HS-27A (cell line): ENCODE measurements at places on chromosomes 16 and 17.

GRCh38 chr16:80599466-80599865 lies 58.7 kb downstream of the DYNLRB2 start:
- no peak for DNase-seq

DNA sequence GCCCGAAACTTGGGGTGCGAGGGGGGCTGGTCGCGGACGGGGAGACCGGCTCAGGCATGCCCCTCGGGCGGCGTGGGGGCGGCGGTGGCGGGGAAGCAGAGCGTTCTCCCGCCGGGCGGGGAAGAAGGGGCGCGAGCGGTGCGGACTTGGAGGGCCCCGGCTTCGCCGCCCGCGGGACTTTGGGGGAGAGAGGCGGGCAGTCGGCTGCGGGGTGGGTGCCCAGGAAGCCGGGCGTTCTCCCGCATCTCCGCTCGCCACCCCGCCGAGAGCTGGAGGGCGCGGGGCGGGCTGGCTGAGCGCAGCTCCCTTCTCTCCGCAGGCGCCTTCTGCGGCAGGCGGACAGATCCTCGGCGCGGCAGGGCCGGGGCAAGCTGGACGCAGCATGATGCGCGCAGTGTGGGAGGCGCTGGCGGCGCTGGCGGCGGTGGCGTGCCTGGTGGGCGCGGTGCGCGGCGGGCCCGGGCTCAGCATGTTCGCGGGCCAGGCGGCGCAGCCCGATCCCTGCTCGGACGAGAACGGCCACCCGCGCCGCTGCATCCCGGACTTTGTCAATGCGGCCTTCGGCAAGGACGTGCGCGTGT lies 772 bp downstream of the NTN1 start:
- no peak for DNase-seq

- DNase-seq: no peak
These were observed 55.7 kb downstream of the TOX3 start for GRCh38 chr16:52491216-52491615.

DNA sequence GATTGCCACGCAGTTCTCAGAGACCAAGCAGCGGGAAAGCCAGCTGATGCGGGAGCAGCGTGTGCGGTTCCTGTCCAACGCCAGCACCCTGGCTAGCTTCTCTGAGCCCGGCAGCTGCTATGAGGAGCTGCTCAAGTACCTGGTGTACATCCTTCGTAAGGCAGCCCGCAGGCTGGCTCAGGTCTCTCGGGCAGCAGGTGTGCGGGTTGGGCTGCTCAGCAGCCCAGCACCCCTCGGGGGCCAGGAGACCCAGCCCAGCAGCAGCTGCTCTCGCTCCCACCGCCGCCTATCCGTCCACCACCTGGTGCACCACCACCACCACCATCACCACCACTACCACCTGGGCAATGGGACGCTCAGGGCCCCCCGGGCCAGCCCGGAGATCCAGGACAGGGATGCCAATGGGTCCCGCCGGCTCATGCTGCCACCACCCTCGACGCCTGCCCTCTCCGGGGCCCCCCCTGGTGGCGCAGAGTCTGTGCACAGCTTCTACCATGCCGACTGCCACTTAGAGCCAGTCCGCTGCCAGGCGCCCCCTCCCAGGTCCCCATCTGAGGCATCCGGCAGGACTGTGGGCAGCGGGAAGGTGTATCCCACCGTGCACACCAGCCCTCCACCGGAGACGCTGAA lies 15.2 kb downstream of the CACNA1G start:
- DNase-seq: no peak
